Activated T-cell treated with anti-CD3 and anti-CD28 coated beads, Interleukin-2, amount 50 U/mL, for 4 hours (primary cell): ENCODE measurements at places on chromosomes 5 and 9. TPM values are rescaled to one million over a fixed set of nuclear protein-coding genes. Genes with fewer than 3 reads are reported as not detected.

- DNase-seq, result no peak
These were observed 6.5 kb downstream of the TLE1 start for GRCh38 chr9:81682797-81683196.

DNA sequence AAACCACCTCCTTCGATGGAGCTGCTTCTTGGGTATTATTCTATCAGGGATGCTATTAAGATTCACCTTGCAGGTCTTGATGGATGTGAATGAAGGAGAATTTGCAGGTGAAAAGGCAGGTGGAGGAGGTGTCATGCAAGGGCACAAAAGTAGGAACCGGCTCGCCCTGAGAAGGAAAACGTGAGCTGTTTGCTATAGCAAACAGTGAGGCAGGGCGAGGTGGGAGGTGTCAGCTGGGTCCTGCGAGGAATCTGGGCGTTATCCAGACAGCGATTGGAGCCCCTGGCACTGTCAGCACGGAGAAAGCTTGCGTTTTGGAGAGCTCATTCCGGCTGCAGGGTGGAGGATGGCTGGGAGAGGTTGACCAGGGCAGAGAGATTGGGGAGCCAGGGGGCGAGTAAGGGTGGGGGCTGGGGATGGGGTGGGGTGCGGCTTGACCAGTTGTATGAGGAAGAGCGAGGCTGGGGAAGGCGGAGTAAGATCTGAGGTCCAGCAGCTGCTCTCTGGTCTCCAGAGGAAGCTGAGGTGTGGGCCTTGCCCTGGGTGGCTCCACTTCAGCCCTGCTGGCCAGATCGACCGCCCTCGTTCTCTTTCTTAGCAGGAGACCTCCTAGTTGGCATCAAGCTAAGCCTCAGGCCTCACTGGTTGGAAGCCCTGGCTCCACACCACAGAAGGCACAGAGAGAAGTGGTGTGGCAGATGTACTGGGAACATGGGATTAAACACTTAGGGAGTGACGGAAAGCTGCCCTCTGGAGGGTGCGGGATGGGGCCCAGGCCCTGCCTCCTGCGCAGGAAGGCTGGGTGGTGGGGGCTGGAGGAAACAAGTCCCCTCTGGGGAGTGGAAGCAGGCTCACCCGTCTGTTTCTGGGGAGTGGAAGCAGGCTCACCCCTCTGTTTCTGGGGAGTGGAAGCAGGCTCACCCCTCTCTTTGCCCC lies 54.7 kb upstream of the NEURL1B start:
- no peak for DNase-seq

DNA sequence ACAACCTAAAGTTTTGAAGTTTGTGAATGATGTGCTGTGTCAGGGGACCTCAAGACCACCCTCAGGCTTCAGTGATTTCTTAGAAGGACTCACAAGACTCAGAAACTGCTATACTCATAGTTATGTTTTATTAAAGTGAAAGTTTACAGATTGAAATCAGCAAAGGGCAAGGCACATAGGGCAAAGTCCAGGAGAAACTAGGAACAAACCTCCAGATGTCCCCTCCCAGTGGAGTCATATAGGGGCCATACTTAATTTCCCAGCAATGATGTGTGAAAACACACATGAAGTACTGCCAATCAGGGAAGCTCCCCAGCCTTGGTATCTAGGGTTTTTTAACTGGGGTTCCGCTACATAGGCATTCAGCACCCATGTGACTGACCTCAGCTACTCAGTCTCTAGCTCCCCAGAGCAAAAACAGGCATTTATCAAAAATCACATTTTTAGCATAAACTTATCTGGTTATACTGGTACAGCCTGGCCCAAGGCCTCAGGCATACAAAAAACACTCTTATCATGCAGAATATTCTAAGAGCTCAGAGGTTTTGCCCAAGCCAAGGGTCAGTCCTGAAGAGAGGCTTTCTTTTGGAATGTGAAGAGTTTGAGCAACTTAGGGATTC lies 74.7 kb upstream of the ANKRD55 start:
- no peak for DNase-seq

GRCh38 chr5:135830876-135831275 lies 3.6 kb upstream of the SLC25A48 start:
- no peak for DNase-seq

- DNase-seq, result no peak
These were observed 15.8 kb upstream of the TIFAB start for GRCh38 chr5:135467871-135468485.

- DNase-seq, result peak; percentile 81
These were observed at the start of gene PKN3 for GRCh38 chr9:128702445-128702948. Gene PKN3, plus strand, starts transcription at chr9:128702503. Its CDS starts 413 bp downstream, at chr9:128702916.

- no peak for DNase-seq
These were observed 75.0 kb upstream of the SLC1A3 start for GRCh38 chr5:36531401-36531800.

DNA sequence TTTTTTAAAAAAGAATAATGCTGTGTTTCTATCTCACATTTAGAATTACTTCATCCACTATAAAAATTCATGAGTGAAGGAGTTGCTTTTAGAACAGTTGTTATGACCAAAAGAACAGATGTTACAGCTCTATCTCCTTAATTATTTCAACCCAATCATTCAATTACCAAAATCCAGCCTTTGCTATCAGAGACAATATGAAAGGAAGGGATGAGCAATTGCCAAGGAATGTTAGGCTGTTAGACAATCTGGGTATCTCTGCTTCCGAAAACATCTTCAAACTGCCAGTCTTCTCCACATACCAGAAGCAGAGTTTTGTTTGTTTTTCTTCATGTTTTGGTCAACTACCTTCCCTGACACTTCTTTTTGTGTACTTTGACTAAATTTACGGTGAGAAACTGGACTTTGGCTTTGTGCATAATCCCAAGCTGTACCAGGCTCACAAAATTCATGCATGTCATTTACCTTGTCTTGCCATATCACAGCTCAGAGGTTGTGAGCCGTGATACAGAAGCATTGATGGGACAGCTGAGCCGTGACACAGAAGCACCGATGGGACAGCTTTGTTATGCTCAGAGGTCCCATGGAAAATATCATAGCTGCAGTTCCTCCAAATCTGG lies 405.5 kb downstream of the KIF4B start:
- no peak for DNase-seq

The JAKMIP2 gene
- 0.56 TPM for total RNA-seq

GRCh38 chr5:15914638-15915037 lies 265.0 kb downstream of the MARCHF11 start:
- no peak for DNase-seq

DNA sequence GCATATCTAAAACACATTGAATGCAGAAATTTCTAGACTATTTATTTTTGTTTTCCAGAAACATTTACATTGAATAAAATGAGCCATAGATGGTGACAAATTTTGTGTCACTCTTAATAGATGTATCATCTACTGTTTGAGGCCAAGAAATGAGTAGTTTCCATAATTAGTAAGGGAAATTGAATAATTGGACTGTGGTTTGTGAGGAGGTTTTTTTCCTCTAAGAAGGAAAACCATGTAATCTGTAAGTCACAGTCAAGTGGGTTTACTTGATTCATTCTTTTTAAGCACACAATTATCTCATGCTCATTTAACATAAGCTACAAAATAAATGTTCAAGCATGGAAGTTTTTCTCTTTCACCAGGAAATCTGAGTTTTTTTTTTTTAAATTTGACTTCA lies 876.4 kb downstream of the NR2F1-AS1 start:
- no peak for DNase-seq

GRCh38 chr9:7967093-7967827 lies 167.7 kb upstream of the DMAC1 start:
- no peak for DNase-seq

DNA sequence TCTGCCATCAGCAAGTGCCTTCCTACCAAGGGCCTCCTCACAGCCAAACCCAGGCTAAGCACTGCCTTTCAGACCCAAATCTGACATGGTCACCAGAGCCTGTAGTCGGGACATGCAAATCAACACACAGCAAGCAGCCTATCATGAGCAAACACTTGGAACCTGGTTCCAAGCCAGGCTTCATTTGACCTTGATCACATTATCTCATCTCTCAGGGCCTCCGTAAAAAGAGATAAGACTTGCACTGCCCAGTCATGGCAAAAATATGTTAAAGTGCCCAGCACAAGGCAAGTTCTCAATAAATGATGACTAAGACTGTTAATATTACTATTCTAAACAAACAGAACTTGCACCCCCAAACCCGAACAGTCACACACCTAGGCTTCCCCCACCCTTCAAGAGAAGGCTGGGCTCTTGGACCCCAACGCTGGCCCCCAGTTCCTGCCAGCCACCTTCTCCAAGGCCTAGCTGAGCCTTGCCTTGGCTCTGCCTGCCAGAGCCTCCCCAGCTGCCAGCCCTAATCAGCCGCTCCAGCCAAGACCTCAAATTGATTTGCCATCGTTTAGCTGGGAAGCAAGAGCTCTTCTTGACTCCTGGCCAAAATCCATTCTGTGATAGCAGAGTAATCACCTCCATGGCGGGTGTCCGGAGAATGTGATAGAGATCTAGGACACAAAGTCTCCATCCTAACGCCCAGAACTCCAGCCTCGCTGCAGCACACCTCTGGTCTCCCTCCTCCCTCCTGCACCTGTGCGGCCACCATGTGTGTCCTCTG lies 18.7 kb downstream of the CPLX2 start:
- no peak for DNase-seq

- DNase-seq, result no peak
These were observed 17.9 kb upstream of the NDUFB6 start for GRCh38 chr9:32590898-32591297.

- no peak for DNase-seq
These were observed 375.7 kb upstream of the TUSC1 start for GRCh38 chr9:26053954-26054353.

GRCh38 chr5:390623-391491 lies 52.1 kb upstream of the EXOC3 start:
- no peak for DNase-seq

DNA sequence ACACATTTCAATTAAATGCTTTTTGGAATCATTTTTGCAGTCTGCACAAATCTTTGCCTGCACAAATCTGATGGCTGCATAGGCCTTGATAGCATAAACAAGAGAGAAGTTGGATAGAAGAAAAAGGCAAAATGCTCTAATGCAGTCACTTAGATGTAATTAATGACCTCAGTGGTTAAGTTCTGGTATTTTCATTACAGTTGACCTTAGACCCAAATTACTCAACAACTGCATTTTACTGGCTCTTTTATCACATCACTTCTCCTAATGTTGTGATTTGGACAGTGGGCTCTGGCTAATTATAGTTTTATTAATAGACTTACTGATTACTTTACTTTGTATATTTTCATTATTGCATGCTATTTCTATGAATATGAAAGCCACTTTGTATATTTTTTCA lies 34.3 kb downstream of the NTRK2 start:
- no peak for DNase-seq

The CCDC171 gene
- total RNA-seq, result 0.63 TPM

DNA sequence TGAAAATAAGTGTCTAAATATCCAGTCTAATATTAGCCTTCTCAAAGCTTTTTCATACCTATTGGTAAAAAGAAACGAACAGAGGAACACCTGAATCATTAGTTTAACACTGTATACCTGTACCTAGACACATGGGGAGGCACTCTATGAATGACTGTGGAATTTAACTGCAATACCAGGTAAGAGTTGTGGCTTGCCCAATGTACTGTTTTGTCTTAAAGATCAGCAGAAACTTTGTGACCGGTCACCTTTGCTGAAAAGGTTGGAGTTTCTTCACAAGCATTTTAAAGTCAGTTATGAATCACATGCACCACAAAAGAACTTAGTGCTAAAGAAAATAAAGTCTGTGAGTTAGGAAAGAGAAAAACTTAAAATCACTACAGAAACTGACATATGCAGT lies 2.4 kb downstream of the PGGT1B start:
- DNase-seq, result no peak

GRCh38 chr9:133125941-133126696 lies 5.1 kb upstream of the RALGDS start:
- DNase-seq, result no peak

The IFNE gene
- not detected for total RNA-seq

DNA sequence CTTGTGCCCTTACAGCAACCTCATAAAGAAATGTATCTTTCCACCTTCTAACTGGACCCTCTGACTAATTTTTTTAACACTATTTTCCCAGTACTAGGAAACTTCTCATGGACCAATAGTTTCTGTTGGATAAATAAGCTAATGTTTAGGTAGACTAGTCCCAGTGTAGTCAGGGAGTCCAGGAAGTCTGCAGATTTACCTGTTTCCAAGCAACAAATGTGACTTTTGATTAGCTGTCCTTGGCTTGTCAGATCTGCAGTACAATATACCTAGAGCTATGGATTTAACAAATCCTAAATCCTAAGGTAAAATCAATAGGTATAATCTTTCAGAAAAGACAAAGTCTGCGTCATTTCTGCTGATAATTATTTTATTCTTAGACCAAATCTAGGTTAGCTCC lies 55.7 kb downstream of the FAM174A start:
- no peak for DNase-seq

The IL33 gene
- not detected for total RNA-seq

The PCDHGA10 gene
- 0.68 TPM for total RNA-seq

The HMMR gene
- 3.1 TPM for total RNA-seq

DNA sequence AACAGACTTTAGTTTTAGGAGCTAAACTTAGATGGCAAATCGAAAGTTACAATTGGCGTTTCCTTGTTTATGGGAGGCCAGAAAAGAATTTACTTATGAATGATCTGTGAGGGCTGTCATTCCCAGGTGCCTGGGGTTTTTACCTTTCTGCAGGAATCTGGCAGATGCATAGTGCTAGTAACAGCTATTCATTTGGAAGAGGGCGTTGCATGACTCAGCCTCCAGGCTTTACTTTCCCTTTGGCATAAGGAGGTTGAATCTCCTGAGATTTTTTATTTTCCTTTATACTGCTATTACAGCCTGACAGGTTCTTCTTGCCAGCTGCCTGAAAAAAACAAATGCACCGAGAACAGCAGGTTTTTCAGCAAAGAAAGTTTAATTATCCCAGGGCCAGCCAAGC lies 30.0 kb downstream of the CARD6 start:
- DNase-seq, result no peak

The CLTA gene
- 183 TPM for total RNA-seq

- no peak for DNase-seq
These were observed 221.4 kb downstream of the CFAP90 start for GRCh38 chr5:7629561-7629960.
